ENCODE measurements at places on chromosomes 7 and 10.

GRCh38 chr10:43305876-43306275 is 39.0 kb upstream of the RASGEF1A start:
- no peak for DNase-seq

GRCh38 chr7:80705130-80705781 is 66.8 kb downstream of the CD36 start:
- no peak for DNase-seq

DNA sequence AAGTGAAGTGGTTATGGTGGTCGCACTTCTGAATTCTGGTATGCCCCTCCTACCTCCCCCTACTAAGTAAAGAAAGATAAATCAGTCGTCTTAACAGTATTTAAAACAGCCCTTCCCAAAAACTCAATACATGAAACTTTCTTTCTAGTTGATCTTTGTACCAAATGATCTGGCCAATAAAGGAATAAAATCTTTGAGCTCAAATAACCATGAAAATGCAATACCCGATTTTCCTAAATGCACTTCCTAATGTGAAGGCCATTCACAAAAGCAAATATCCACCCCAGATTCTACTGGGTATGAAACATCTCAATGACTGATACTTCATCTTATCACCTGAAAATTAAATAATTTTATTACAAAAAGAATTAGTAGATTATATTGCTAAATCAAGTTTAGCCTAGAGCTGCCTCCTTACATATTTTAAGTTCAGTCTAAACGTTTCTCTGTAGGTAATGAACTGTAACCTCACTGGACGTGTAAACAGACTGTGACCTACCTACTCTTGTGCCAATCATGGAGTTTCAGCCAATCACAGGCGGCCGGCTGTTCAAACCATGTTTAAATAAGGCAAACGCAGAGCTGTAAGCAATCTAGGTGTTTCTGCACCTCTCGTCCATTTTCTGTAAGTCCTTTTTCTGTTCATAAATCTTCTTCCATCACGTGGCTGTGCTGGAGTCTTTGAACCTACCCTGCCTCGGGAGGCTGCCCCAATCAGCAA is 146.9 kb upstream of the AKR1E2 start:
- no peak for DNase-seq

- no peak for DNase-seq
Observed at GRCh38 chr7:112400141-112400540, 50.1 kb upstream of the IFRD1 start.

DNA sequence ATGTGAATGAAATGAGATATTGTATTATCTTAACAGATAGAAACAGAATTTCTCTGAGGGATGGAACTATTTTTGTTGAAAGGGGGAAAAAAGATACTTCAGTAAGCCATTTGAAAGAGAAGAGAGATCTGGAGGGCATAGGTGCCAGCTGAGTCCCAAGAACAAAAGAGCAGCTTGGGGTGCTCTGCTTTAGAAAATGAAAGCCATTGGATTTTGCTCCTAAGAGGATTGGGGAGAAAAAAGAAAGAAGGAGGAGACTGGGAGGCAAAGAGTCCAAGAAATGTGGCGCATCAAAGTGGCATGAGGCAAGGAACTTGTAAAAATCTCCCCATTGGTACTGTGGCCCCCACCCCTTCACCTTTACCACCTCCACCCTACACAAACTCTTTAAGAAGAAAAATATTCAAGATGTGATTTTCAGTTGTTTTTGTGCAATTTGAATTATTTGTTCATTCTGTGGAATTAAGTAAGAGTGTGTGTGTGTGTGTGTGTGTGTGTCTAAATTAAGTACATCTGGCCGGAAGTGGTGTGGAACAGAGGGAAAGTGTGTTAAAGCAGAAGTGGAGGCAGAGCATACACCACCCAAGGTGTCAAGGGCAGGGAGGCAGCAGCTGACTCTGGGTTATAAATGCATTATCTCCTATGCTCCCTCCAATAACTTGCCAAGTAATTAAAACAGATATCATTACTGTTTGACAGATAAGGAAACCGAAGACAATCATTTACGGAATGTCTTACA is 9.9 kb upstream of the GNAI1 start:
- DNase-seq = no peak

DNA sequence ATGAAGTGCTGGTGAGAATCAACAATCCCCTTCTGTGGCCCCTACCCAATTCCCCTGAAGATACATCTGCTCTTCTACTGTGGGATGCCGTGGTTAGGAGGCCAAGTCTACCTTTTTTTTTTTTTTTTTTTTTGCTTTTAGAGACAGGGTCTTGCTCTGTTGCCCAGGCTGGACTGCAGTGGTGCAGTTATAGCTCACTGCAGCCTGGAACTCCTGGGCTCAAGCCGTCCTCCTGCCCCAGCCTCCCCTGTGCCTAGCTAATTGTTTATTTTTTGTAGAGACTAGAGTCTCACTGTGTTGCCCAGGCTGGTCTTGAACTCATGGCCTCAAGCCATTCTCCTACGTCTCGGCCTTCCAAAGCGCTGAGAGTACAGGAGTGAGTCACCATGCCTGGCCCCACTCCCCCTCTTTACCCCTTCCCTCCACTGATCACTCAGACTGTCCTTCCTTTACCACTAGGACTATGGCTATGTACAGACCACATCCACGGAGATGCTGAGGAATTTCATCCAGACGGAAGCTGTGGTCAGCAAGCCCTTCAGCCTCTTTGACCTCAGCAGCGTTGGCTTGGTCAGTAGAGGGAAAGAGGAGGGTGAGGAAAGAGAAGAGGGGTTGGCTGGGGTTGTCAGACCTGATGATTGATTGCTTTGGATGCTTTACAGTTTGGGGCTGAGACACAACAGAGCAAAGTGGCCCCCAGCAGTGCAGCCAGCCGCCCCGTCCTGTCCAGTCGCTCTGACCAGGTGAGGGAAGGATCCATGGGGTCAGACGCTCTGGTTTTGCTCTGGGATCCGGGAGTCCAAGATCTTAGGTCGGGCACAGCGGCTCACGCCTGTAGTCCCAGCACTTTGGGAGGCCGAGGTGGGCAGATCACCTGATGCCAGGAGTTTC is 1.8 kb downstream of the AP4M1 start:
- DNase-seq = no peak

DNA sequence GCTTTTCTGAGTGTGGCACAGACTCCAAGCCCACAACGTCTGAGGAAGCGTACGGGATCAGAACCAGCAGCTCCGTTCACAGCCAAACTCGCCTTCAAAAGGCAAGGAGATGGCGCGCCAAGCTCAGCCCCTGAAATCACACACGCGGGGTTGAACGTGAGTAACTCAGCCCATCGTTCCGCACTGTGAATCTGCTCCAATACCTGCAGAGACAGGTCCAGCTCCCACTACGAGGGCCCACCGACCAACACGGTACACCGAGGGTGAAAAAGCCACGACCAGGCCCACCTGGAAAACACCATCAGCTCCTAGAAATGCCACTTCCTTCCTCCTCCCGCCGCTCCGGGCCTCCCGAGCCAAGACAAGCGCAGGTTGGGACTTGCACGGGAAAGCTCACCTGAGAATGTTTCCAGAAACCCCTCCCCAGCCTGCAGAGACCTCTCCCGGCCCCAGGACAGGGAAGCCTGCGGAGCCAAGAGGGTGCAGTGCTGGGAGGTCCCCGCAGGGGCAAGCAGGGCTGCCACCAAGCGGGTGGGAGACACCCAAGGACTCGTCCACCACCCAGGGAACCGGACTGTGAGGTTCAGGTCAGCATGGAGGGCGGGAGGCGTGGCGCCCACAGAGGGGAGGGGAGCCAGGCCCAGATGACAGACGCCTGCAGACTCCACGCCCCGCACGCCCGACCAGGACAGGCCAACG is 93.9 kb upstream of the PDGFA start:
- no peak for DNase-seq

GRCh38 chr10:117167346-117167788 is 29.3 kb upstream of the VAX1 start:
- no peak for DNase-seq

DNA sequence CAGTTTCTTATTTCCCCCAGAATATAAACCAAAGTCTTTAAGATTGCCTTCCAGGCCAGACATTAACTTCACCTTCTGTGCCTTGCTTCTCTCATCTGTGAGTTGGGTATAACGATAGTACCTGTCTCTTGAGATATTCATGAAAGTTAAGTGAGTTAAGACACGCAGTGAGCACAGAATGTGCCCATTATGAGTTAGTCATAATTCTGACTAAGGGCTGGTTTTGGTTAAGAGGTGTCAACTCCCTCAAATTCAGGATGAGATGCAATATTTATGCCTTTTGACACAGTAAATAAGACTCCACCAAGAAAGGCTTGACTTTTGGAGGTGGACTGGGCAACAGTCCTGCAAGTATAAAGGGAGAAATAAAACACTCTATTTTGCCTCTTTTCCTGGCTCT is 528.7 kb upstream of the IGFBP3 start:
- no peak for DNase-seq

DNA sequence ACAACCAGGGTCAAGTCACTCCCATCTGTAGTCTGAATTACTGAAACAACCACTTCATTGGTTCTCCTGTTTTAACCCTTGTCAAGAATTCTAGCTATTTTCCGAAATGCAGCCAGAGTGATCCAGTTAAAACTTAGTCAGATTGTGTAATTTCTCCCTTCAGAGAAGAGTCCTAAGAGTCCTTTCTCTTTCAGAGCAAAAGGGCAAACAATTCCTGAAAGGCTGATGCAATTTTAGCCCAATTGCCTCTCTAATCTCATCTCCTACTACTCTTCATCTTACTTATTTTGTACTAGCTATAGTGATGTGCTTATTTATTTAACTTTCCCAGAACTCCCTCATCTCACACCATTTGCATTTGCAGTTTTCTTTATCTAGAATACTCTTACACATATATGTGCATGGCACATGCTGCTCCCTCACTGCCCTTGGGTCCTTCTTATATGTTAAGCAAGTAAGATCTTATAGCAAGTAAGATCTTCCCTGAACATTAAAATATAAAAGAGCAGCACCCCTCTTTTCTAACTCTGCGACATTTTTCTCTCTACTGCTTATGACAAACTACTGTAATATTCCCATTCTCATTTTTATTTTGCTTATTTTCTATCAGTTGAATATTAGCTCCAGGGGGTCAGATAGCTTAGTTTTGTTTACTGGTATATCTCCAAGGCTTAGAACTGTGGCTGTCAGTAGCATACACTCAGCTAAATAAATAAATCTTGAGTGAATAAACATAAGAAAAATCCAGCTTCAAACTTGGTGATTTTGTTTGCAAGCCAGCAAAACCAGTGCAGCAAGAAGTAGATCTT is 44.6 kb downstream of the HGF start:
- DNase-seq = no peak

GRCh38 chr10:68305854-68306253 is 26.0 kb upstream of the HNRNPH3 start:
- DNase-seq = no peak

- DNase-seq = no peak
Observed at GRCh38 chr10:84552478-84552877, 224.1 kb downstream of the CCSER2 start.

DNA sequence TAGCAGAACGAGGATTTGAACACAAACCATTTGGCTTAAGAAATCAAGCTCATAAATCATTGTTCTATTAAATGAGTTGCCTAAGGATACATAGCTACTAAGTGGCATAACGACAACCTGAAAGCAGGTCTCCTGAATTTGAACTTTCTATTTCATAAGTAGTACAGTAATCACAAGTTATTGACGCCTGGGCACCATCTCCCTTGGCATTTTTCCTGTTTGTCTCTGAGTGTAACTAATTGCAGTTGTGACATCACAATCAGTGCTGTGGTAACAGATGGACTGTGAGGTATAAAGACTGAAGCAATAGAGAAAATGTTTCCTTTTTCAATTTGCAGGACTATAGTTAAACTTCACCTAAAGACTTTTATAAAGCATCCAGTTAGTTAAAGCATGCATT is 6.4 kb upstream of the CSTF2T start:
- no peak for DNase-seq

DNA sequence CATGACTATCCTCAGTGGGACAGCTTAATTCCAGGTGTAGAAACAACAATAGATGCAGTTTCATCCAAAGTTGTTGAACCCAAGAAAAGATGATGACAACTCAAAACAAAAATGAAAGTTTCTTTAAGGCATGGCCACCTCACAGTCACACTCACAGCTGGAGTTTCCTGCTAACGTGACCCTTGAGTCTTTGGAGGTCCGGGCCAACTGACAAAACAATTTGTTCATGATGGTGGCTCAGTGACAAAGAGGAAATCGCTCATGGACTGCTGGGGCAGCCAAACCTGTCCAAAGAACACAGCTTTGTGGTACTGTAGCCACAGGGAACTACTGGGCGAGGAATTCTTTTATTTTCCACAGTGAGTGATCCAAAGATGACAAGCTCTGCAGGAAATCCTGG is 96.0 kb upstream of the JCAD start:
- no peak for DNase-seq

GRCh38 chr10:61108915-61109314 is 164.9 kb upstream of the RHOBTB1 start:
- no peak for DNase-seq

- no peak for DNase-seq
Observed at GRCh38 chr10:133088179-133088955, 643 bp downstream of the ADGRA1 start.

- no peak for DNase-seq
Observed at GRCh38 chr7:80481196-80481884, 30.5 kb downstream of the GNAT3 start.

GRCh38 chr10:522350-522749 is 167.1 kb downstream of the DIP2C start:
- no peak for DNase-seq

DNA sequence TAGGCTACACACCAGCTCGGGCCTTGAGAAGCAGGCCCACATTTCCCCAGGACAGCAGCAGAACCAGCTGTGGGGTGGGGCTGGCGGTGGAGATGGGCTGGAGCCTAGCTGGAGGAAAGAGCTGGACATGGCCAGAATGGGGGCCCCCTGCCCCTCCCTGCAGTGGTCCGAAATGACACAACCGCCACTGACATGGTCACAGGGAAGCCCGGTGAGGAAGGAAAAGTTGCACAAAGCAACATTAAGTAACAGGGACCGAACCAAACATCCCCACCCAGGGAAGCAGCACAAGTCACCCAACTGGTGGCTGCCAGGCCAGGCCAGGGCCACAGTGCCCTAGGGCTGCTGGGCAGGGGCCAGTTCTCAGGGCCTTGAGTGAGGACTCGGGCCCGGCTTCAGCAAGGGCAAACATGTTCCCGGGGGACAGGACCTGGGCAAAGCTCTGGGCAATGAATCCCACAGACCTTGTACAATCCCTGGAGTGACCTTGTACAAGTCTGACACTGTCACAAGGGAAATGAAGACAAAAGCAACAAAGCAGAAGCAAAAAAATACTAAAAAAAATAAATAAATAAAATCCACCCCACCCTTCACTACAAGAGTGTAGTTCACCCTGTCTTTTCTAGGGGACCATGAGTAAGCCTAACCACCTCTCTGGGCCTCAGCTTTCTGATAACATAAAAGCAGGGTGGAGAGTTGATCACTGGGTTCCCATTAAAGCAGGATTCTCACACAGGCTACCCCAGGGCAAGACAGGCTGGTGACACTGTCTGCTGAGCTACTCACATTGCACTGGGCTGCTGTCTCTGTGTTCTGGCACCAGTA is 33.0 kb downstream of the PSAP start:
- no peak for DNase-seq

DNA sequence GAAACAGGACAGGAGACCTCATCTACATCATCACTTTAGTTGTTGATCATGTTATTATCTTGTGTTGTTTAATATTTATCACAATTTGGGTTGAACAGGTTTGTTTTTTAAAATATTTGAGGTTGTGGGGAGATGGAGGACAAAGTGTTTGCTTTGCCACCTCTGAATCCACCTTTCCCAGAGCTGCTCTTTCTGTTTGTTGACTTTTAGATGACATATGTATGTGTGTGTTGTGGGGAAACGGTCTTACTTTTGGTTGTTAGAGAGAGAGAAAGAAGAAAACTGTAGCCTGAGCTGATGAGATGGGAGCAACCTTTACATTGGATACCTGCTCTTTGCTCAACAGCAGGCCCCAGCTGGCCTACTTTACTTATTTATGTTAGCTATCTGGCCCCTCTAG is 19.0 kb upstream of the SLC16A12 start:
- DNase-seq = no peak
